Kidney (tissue), 22 donors: ENCODE measurements at places on chromosomes 11 and 22.

DNA sequence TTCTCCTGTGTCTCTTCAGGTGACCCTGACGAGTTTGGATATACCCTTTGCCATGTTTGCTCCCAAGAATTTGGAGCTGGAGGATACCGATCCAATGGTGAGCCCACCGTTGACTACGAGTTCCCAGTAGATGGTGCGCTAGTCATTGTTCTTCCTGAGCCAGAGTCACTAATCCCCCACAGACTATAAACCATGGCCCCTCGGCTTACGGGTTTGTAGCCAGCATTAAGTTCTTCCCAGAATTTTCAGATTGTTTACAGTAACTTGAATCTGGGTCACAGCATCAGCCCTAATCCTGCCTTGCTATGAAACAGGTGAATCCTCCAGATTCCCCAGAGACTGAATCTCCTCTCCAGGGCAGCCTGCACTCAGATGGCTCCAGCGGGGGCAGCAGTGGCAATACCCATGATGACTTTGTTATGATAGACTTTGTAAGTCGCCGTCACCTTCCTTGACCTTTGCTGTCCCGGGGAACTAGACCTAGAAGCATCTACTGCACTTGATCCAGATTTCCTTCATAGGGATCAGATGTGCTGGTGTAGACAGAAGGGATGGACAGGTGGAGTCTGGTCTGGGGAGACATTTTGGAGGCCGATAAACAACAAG, 31.8 kb downstream of the ARHGAP1 start:
- no peak for DNase-seq

DNA sequence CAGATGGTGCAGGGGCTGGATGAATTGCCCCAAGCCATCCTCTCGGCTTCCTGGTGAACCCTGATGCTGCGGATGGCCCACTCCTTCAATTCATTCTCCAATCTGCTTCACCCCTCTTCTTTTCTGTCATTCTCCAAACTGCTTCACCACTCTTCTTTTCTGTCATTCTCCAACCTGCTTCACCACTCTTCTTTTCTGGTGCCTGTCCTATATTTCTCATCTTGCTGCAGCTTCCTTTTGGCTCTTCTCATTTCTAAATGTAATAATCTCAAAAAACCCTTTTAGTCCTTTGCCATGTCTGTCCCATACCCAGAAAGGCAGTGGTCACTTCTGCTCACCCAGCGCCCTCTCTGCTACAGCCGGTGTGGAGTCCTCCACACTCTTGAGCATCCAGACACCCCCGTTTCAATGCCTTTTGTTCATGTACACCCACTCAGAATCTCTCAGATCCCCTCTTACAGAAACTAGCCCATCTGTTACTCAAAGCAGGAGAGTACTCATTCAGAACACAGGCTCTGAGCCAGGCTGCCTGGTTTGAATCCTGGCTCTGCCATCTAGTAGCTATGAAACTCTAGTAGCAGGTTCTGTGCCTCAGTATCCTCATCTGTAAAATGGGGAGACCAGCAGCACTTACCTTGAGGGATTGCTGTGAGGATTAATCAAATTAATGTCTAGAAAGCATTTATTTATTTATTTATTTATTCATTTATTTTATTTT, 14.9 kb downstream of the SERPIND1 start:
- DNase-seq: no peak

DNA sequence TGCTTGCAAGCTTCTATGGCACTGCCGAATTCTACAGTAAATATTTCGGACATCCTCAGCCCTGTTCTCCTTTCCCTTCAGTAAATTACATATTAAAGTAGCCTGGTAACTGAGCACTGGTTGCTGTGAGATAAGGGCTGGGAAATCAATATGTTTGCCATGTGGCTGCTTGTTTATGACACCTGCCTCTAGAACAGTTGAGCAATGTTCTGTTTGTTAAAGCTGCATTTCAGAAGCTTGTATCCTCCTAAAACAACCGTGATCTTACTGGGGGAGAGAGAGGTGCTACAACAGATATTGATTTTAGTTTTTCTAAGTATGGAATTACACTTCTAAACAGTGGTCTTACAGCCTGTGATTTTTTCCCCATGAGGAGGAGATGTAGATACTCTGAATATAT, 39.4 kb downstream of the ZBTB16 start:
- DNase-seq: no peak

GRCh38 chr22:46758867-46759290, 3.6 kb upstream of the TBC1D22A start:
- peak; percentile 94 for DNase-seq

- no peak for DNase-seq
Measured at GRCh38 chr11:112554586-112554985, 293.9 kb upstream of the PLET1 start.

DNA sequence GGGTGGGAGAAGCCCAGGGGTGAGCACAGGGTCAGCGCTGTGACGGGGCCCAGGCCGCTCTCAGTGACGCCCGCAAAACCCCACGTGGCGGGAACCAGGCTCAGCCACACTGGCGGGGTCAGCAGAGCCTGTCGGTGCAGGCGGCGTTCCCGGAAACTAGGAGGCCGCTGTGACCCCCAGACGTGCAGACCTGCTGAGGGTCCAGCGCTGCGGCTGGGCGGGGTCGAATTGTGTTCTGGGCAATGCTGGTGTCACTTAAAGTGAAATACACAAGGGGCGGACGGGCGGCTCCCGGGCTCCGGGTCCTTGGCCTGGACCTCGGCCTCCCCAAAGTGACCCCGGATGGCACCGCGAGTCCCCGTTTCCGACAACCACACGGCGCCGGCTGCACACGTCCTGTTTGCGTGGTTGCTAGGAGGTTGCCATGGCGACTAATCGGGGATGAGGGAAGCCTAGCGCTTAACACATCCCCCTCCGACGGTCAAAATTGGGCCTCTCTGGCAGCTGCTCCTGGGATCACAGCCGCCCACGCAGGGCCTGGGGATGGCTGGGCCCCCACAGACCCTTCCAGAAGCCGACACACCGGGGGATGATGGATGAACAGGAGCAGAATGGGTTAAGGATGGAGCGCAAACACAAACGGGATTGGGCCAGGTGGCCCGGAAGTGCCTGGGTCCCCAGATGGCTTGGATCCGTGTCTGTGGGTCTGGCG, 81.7 kb upstream of the PRR5 start:
- DNase-seq: peak; percentile 88

DNA sequence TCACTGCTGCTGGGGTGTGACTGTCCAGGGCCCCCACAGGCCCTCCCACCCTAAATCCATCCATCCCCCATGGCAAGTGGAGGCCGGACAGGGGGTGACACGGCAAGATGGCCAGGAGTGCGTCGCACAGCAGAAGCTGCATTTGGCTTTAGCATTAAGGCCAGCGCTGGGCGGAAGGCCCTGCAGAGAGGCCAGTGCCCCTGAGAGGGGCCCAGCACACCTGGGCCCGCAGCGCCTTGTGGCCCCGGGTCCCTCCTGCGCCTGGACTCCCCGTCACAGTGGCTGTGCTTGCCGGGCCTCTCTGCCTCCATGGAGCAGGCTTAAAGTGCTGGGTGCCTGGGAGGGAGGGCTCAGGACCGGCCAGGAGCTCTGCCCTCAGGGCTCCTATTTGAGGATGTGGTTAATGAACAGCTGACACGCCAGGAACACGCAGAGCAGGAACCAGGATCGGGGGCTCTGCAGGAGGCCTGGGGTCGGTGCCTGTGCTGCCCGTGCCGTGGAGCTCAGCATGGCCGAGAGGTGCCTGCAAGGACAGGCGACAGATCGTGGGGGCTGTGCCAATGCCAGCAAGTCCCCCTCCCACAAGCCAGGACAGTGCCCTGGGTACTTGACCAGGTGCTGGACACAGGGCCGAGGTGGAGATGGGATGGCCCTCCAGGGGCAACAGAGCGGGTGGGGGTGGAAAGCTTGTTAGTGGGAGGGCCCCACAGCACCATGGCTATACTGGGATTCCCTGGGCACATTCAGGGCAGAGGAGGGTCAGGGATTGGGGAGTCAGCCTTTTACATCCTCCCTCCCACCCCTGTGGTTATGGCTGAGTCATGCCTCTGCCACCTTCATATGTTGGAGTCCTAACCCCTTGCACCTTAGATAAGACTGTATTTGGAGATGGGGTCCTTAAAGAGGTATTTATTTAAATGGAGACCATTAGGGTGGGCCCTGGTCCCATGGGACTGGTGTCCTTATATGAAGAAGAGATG, 30.9 kb upstream of the CARS1 start:
- DNase-seq: no peak

GRCh38 chr11:65648997-65649493, 11.1 kb downstream of the SIPA1 start:
- DNase-seq: peak; percentile 83

DNA sequence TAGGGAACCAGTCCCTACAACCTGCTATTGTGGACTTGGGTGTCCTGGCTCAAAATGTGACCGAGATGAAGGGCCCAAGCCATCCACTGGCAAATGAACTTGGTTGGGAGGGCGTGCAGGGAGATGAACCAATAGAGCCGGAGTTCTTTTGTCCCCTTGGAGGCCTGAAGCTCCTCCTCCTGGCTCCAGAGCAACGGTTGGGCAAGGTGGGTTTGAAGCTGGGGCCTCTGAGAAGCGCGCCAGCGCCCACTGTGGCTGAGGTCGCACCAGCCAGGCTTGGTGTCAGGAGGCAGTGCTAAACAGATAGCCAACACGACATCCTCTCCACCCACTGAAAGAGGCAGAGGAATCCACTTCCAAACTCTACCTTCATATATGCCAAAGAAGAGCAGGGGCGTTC, 36.0 kb upstream of the PACSIN2 start:
- DNase-seq: no peak

- peak; percentile 69 for DNase-seq
Measured at GRCh38 chr22:43996170-43996980, 27.7 kb upstream of the PARVB start.

DNA sequence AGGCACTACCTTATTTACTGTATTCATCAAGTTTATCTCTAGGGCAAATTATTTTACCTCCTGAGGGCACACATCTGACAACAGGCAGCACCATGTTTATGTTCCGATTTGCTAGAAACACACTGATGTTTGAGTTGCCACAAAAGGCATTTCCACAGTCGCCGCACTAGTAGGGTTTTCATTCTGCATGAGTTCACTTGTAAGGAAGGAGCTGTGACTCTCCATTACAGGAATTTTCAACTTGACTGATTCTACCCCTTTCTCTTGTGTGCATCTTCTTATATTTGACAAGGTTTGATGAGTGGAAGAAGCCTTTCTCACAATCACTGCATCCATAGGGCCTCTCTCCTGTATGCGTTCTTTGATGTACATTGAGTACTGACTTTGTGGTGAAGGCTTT, 455.9 kb upstream of the CNTN5 start:
- no peak for DNase-seq

DNA sequence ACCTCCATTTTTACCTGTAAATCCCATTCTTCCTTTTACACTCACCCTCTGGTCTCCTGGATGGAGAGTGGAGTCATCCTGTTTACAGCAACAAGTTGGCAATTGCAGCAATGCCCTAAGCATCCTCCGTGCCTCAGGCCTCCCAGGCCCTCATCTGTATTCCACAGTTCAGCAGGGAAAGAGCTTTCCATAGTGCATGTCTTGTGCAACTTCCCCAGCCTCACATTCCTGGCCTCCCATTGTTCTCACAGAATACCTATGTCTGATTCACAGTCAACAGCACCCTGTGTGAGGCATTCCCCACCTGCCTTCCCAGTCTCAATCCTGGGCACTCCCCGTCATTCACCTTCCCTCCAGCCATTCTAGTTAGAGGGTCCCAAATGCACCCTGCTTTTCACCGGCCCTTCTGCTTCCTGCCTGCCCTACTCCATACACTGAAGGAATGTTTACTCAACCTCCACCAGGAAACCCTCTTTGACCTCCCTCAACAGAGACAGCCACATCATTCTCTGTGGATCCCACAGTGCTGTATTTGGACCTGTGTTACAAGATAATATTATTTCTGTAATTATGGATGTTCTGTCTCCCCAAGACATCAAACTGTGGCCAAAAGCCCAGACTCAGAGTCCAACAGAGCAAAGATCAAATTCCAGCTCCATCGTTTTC, 405.7 kb downstream of the BUD13 start:
- DNase-seq: no peak

DNA sequence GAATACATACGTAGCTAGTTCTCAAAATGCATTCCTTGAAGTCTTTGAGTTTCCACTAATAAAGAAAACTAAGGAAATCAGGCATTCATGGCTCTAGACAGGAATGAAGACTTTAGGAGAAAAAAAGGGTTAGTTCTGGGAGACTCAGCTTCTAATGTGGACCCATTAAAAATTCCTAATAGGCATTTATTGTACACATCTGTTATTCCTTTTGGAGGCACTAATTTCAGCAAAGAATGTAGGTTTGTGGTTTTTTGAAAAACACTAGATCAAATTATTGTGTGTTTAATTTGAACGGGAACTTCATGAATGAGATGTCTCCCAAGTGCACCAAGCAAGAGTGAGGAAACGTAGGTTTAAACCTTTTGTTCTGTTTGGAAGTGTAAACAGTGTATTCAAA, 42.7 kb downstream of the PARVA start:
- DNase-seq: no peak

DNA sequence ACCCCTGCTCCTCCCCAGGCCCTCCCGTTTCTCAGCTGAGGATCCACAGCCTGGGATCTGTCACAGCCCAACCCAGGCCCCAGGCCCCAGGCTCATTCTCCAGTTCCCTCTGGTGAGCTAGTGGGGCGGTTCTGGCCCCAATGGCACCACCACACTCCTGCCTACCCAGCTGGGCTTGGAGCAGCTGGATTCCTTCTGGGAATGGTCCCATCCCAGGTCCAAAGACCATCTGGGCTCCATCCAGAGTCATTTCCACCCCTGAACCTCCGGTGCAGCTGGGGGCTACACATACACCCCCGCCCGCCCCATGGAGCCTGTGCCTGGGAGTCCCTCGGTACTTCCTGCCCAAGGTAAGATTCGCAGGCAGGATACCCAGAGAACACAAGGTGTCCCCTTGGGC, 35.5 kb upstream of the PDGFB start:
- DNase-seq: no peak

DNA sequence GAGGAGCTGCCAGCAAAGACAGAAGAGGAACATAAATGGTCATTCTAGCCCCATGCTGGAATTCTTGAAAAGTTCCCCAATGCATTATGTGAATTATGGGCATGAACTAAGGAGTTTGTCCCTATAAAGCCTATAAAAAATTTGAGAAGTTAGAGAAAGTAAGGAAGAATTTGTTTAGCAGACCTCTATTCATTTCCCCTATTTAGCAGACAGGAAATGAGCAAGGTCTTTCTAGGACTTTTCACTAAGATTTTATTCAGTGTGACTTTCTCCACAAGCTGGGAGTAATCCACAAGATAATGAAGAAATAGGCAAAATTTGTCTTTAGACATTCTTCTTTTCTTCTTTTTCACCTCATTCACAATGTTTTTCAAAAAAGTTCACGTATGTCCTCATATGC, 20.0 kb downstream of the PRRG4 start:
- DNase-seq: no peak

GRCh38 chr11:66189031-66189745, 79.3 kb upstream of the RAB1B start:
- DNase-seq: no peak
